ENCODE measurements at places on chromosomes 6 and 20. TPM values are rescaled to one million over a fixed set of nuclear protein-coding genes. Genes with fewer than 3 reads are reported as not detected.

DNA sequence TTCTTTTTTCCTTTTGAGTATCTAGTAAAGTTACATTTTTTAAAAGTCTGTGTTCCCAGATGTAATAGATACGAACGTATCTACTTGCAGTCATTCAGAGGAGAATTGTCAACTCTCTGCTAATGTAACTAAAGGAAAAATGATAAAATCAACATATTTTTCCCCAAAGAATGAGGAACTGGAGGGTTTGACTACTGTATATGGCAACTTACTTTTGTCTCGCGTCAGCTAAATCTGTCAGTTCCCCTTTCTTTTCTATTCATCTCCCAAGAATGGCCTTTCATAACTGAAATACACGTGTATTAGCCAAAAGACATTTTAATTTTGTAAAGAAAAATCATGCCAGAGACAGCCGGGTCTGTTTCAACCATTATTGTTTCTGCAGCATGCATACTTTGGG lies 5.4 kb downstream of the EYA2 start:
- DNase-seq = no peak

DNA sequence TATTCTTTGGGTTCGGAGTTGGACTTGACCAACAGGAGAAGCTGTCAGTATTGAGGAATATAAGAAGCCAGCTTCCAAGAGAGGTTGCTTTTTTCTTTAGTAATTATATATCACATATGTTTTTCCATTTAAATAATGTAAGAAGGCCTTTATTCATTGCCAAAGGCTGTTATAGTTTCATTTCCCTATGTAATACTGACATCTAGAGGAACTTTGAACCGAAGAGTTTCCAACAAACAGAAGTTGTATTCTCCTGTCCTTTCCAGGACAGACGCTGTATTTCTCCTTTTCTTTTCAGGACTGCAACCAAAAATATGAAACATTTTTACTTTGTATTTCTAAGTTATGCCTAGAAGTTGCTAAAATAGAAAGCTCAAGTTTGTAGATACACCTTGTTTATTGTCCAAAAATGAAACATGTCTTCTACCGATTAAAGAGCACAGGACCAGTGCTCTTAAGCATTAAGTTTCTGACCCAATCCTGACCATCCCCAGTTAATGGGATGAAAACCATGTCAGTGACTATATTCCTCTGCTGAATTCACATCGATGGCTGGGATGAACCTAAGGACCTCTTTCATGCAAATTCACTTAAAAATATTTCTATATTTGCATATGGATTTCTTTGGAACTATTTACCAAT lies 55.1 kb downstream of the MYLK4 start:
- DNase-seq = no peak

TRIM10 gene
- not detected for total RNA-seq

DNMT3B gene
- total RNA-seq = 0.76 TPM

DNA sequence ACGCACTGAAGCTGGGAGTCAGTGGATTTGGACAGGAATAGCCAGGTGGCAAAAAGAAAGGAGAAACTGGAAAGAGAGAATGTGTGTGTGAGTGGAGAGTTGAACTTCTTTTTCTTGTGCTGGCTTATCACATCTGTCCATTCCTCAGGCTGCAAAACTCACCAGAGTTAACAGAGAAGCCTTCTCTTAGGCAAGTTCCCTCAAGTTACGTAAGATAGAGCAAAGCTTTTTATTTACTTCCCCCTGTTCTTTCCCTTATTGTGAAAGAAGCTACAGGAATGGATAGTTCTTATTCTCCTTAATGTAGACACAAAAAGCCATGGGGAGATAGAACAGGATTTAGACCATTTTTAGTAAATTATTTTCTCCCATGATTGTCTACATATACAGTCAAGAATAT lies 188.6 kb downstream of the BMP2 start:
- no peak for DNase-seq

- DNase-seq = no peak
These were observed 60.1 kb downstream of the SEL1L2 start for GRCh38 chr20:13930281-13930680.

DNA sequence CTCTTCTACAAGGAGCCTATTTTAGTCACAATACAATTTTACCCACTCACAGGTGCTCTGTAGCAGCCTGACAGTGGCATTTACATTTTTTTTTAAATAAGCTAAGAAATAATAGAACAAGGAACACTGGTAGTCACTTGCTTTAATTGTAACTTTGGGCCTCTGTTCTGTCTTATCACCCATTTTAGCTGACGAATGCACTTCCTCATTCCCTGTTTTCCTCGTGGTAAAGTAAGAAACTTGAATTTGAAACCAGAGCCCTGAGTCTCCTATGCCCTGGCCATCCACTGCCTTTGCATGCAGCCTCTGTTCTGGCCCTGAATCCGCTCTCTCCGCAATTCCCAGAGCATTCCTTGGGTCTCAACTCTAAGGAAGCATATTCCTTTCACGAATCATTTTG lies 550.6 kb downstream of the PTPRT start:
- no peak for DNase-seq

DNA sequence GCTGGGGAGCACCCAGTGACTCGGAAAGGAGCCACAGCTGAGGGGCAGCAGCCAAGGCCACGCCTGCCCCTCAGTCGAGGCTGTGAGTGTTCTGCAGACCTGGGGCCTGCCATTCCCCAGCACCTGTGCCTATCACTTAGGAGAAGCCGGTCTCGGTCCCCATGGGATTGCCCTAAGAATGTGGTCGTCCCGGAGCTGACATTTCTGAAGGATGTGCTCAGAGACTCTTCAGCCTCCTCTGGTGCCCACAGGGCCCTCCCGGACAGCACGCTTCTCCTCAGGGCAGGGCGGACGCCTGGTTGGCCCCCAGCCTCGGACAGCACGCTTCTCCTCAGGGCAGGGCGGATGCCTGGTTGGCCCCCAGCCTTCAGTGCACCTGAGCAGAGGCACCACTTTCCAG lies 223.9 kb downstream of the ERMARD start:
- no peak for DNase-seq

GRCh38 chr6:21438986-21439352 lies 154.6 kb upstream of the SOX4 start:
- no peak for DNase-seq

DNA sequence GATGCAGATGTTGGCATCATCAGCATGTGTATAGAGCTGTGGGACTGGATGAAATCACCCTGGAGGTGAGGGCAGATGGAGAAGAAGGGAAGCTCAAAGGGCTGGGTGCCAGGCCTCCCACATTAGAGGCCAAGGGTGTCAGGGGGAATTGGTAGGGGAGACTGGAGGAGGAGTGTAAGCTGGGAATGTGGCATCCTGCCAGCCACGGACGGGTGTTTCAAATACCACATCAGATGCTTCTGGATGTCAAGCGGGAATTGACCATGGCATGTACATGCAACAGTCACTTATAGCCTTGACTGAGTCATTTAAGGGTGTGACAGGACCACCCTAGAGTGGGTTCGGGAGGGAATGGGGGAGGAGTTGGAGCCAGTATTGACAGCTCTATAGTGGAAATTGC lies 9.6 kb downstream of the ERGIC3 start:
- no peak for DNase-seq

GRCh38 chr6:23690453-23691049 lies 435.5 kb upstream of the NRSN1 start:
- no peak for DNase-seq

DNA sequence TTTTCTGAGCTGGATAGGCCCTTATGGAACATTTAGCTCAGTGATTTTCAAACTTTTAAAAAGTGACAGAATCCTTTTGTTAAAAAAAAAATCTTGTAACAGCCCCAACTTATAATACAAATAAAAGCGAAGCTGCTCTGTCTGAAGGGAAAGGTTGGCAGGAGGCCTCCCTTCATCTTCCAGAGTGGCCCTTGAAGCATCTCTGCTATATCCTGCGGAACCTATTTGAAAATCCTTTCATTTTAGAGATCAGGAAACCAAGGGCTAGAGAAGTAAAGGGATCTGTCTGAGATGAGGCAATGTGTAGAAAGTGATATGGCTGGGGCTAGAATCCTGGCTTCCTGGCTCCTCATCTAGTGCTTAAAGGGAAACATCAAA lies 107.8 kb downstream of the UBE3D start:
- no peak for DNase-seq

CLVS2 gene
- not detected for total RNA-seq

DNA sequence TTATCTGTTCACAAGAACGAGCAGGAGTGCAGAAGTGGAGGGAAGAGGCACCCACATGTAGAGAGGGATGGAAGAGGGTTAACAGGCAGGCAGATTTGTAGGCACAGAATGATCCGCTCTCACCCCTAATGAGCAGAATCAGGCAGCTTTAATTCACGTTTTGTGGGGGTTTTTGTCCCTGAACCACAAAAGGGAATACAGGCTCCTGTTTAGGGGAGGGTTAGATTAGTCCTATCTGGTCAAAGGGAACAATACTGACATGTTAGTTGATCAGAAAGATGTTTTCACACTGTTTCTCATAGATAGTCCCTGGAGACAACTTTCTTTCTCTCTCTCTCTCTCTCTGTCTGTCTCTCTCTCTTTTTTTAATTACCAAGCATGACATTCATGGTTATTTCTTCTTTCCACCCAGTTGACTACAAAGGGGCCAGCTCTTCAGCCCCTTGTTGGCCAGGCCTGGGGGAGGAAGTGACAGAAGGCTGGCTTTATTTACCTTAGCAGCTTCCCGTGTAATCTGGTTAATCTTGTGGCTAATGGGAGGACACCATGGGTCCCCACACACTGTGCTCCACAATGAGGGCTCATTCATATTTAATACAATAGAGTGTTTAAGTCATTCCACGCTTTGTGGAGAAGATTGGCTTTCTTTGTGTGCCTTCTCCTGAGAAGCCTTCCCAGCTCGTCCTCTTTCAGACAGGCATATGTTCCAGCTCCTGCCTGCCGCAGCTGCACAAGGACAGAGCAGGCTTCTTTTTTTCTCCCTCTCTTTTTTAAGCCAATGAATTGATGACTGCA lies 958.8 kb downstream of the TFAP2A start:
- DNase-seq = no peak

GRCh38 chr20:15802020-15802419 lies 771.2 kb downstream of the KIF16B start:
- DNase-seq = no peak

DNA sequence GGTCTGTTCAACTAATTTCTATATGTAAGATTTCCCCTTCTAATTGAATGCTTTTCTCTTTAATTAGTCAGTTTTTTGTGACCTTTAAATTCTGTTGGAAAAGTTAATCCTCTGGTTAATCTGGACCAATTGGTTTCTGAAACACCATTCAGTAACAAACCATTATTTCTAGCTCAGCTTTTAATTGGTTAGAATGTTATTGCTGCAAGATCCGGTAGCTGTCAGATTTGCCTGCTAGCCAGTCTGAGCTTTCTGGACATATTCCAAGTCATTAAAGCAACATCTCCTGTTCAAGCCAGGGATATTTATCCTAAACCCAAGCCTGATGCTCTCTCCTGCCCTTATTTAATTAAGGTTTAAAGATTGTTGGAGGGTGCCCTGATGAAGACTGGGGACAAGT lies 55.1 kb upstream of the FBXL4 start:
- DNase-seq = no peak

ARG1 gene
- total RNA-seq = not detected

DNA sequence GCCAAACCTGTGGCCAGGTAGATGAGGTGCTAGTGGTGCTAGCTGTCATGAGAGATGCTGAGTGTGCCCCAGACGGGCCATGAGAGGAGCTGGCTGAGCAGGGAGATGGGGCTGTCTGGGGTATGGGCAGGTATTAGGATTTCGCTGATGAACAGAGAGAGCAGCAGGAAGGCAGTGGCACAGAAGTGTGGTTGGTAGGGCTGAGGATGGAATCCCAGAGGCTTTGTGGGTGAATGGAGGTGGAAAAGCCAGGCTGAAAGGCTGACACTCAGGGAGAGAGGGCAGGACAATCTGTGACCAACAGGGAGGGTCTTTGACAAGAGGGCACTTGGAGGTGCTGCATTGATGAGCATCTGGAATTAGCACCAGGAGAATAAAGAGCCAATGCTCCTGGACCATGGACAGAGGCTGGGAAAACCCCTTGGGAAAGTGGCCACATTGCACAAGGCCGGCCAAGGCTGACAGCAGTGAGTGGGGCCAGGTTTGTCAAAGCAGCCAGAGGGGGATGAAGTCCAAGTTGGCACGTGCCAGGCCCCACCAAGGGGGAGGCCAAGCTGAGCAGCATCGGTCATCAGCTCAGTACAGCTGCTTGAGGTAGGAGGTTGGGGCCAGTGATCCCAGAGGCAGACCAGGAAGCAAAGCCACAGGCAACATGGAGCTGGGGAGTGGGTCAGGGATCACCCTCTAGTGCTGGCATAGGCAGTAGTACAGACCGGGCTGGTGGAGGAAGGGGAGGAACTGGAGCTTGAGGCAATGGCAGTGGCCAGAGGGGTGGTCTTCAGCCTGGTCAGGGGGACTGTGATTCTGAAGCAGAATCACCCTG lies 19.7 kb upstream of the SGK2 start:
- no peak for DNase-seq

MLN gene
- not detected for total RNA-seq

DNA sequence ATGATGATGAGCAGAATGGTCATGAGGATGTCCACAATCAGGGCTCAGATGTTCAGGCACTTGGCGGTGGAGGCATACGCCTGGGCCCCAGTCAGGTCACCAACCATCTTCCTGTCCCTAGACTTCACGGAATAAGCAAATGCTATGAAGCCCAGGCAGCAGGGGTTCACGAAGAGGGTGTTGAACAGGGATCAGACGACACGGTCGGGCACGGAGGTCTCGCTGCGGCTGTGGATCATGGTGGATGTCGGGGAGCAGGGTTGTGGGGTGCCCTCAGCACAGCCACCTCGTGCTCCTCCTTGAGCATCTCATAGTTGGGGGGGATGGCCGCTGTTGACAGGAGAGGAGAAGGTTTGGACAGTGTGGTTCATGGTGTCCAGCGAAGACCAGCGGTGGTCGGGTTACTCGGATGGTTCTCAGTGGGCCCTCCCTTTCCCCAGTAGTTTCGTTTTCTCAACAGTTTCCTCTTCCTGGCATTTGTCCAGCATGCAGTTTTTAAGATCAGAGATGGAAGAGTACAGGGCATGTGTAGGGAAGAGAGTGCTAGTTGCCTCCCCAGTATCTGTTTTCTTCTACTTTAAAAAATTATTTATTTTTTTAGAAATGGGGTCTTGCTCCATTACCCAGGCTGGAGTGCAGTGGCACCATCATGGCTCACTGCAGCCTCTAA lies 20.3 kb upstream of the SPDEF start:
- no peak for DNase-seq

GRCh38 chr20:8654486-8654885 lies 414.4 kb upstream of the PLCB4 start:
- no peak for DNase-seq

SMIM8 gene
- 2.3 TPM for total RNA-seq
